ENCODE measurements at places on chromosomes 5 and 9.

DNA sequence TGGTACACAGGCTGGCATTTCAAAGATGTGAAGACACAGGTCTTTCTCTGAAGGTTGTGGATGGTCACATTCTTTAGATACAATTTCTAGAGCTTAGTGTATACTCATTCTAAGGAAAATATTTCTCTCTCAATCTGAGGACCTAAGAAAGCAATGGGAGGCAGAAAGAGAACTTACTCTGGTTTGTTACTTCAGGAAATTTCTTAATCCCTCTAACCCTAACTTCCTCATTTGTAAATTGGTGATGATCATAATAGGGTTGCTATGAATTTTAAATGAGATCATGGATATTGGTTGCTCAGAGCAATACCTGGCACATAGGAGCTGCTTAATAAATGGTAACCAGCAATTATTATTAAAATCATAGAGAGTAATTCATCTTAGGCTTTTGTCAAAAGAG is 22.1 kb downstream of the FAM170A start:
- DNase-seq: no peak

GRCh38 chr5:80736730-80737129 is 81.9 kb upstream of the DHFR start:
- no peak for DNase-seq

DNA sequence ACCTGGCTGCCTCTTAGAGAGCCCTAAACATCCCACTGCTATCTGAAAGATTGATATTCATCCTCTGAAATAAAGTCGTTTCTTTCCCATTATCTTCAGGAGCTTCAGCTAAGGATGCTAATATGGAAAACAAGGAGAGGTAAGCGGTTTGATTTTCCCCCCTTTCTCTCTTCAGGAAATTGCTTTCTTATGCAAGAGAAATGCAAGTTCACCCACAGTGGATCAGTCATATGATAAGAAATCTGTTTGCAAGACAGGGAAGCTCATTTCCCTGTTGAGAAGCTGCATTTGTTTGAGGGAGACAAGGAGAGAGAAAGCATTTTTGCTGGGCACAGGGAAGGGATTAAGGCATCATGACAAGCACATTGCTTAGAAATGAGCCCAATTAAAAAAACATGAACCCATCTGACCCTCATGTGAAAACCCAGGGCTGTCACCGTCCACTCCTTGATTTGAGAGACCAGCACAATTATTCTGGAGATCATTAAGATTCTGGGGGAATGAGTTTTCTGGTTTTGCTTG is 53.7 kb upstream of the BOD1 start:
- no peak for DNase-seq

GRCh38 chr9:33227008-33227398 is 13.0 kb upstream of the SPINK4 start:
- no peak for DNase-seq

DNA sequence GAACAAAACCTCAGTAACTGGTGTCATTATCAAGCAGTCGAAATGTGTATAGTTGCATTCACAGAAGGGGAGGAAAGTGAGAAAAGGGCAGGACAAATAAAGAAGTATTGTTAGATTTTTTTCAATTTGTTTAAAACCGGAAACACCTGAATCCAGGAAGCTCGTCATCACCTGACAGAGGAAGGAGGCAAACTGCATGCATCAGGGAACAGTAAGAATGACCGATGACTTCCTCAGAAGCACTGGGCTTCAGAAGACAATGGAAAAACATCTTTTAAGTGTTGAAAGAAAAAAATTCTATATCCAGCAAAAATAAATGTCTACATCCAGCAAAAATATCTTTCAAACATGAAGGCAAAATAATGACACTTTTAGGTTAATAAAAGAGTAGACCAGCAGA is 29.5 kb downstream of the PLEKHG4B start:
- DNase-seq: no peak

DNA sequence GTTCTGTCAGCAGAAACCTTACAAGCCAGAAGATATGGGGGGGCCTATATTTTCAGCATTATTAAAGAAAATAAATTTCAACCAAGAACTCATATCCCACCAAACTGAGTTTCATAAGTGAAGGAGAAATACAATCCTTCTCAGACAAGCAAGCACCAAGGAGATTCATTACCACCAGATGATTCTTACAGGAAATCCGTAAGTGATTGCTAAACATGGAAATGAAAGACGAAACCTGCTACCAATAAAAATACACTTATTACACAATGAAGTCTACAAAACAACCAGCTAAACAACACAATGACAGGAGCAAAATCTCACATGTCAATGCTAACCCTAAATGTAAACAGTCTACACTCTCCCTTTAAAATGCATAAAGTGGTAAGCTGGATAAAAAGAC is 17.8 kb upstream of the C9orf72 start:
- no peak for DNase-seq

DNA sequence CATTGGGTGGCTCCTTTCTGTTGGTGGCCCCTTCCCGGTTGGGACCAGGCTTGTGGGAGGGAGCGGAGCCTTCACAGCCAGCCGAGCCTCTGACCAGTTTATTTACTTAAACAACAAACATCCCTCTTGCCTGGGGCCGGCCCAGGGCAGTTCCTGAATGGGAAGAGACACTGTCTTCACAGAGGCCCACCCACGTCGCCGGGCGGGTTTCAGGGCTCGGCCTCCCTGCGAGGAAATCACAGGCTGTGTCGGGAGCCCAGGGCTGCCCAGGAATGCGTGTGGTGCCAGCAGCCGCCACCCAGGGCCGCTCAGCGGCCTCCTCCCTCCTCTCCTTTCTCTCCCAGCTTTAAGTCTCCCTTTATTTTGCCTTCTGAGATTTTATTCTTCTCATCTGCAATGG is 132.5 kb downstream of the HSD17B3 start:
- no peak for DNase-seq

GRCh38 chr9:104961701-104962359 is 33.9 kb upstream of the ABCA1 start:
- DNase-seq: no peak

DNA sequence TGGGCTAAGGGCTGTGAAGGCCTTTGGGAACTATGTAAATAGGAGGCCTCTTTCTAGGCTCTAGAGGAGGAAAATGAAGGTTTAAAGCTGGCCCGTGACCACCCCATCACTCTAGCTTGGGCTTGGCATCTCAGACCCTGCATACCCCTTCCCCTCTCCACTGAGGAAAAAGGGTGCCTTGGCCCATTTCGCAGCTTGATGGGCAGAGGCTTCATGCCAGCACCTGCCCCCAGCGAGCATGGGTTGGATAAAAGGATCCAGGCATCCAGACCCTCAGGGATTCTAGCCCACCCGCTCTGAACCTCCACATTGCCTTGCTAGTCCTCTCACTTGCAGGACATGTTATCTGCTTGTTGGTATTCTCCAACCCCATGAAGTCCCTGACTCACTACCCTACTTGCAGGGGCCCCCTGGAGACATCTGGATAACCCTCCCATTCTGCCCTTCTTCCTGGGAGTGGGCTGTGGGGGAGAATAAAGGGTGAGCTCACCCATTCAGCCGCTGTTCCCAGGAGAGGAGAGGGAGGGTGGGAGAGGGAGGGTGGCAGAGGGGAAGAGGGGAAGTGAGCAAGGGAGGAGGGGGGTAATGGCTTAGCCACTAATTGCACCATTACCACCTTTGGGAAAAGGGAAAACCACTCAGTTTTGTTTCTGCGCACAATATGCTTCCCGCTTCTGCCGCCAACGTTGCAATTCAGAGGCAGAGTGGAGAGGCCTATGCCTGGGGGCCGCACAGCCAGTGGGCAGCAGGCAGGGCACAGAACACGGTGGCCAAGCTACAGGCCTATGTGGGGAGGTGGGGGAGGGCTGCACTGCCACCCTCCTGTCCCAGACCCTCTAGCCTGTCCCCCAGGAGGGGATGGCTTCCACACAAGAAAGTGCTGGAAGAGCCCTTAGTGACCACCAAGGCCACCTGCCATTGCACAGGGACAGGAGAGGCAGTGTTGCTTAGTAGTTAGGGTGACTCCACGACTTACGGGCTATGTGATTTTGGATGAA is 2.1 kb upstream of the CAMK2A start:
- no peak for DNase-seq

DNA sequence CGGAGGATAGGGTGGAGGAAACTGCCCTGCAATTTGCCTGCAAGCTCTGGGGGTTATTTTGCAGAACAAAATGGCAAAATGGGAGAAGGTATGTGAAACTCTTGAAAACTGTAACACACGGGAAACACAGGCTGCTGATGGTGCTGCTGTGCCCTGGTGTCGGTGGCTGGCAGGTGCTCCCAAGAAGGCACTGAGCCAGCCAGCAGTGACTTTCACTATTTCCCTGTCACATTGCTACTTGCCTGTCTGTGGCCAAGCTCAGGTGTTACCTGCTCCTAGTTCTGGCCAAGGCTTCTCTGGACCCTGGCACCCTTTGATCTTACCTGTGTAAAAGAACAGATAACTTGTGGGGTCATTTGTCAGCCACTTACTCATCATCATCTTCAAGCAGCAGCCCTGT is 102.2 kb downstream of the CMYA5 start:
- DNase-seq: no peak

DNA sequence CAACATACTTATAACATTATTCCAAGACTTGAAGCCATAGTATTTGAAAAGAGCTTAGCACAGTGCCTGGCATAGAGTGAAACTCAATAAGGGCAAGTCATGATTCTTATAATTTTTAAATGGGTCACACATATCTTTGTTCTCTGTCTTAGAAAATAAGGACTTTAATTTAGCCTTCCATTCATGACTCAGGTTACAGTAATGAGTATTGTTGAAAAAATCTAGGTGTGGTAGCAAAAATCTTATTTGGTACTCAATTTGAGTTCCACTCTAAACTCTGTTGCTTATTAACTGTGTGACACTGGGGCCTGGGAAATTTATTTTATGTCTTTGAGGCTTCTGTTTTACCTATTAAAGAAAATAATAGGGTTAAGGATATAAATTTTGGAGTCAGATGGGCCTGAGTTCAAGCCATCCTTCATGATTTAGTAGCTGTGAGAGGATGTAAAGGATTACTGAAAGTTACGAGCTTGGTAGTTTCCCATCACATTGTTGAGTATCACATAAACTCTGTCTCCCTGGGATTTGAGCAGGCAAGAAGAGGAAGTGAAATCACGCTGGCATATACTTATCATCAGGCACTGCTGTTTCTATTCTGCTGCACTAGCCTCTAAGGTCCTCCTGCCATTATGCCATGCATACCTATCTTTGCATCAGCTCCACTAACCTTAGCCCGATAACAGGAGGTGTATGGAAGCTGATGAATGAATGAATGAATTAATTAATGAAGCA is 1.5 kb downstream of the SPINK9 start:
- DNase-seq: no peak

DNA sequence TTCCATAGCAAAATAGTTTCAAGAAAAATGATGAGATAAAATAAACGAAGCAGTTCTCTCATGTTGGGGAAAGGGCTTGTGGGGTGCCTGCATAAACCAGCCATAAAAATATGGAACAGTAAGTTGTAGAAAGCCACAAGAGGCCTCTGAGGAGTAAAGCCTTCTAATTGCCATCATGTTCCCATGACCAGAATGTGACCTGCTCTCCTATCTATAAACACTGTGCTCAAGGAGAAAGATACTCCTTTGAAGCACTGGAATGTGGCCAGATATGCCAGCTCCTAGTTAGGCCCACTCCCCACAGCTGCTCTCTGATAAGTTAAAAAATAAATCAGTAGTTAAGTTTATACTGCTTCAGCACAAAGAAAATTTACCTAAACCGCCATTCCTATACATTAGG is 65.8 kb downstream of the SETX start:
- no peak for DNase-seq

DNA sequence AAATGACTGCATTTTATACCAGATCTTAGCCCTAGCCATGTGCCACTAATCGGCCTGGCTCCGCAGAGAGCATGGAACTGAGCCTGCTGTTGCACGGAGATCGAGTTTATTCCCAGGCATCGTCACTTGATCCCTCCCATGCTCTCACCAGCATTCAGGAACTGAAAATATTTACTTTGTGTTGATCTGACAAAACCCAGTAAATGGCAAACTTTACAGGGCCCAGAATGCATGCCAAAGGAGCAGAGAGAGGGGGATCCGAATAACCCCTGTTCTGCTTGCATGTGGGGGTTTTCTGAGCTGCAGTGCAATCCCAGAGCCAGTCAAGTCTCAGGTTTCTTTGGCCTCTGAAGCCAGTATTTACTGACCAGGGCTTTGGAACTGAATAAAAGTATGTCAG is 87.3 kb downstream of the GAS1 start:
- no peak for DNase-seq

DNA sequence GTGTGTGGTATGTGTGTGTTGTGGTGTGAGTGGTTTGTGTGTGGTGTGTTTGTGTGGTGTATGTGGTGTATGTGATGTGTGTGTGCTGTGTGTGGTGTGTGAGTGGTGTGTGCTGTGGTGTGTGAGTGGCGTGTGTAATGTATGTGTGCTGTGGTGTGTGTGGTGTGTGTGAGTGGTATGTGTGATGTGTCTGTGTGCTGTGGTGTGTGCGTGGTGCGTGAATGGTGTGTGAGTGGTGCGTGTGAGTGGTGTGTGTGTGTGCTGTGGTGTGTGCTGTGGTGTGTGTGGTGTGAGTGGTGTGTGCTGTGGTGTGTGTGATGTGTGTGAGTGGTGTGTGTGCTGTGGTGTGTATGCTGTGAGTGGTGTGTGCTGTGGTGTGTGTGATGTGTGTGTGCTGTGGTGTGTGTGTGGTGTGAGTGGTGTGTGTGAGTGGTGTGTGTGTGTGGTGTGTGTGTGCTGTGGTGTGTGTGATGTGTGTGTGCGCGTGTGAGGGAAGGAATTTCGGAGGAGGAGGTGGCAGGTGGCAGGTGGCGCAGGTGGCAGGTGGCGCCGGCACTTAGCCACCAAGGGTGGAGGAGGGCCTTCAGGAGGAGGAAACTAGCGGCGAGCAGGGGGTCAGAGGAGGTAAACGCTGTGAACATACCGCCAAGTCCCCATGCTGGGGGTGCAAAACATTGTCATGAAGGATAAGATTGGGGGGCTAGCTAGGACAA is 191.8 kb downstream of the MELK start:
- no peak for DNase-seq

DNA sequence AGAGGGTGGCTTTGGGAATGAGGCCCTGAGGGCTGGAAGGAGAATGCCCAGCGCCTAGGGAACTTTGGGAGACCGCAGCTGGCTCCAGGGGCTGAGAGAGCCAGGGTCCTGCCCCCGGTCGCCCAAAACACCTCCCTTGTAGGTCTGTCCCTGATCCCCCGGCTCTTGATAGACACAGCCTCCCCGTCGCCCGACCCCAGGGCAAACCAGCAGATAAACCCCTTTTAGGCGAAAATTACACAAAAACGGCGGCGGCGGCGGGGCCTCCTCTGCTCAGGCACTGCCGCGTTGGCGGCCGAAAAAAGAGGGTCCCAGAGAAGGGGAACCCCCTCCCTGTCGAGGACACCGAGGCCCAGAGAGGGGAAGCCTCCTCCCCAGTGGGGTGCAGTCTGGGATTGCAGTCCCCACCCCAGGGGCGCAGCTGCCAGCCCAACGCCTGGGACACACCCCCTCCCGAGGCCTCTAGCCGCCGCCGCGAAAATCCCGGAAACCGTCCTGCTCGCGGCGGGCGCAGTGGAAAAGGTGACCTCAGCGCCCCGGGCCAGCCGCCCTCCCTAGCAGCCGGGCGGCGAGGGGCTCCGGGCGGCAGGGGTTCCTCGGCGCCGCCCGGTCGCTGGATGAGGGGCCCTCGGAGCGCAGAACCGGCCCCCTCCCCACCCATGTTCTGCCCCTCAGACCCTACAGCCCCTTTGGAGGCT is 3.1 kb upstream of the BARX1 start:
- no peak for DNase-seq
